ENCODE measurements at places on chromosomes 1 and 21.
A peak's percentile ranks its signal among the peaks of the same experiment; 100 is the strongest.

DNA sequence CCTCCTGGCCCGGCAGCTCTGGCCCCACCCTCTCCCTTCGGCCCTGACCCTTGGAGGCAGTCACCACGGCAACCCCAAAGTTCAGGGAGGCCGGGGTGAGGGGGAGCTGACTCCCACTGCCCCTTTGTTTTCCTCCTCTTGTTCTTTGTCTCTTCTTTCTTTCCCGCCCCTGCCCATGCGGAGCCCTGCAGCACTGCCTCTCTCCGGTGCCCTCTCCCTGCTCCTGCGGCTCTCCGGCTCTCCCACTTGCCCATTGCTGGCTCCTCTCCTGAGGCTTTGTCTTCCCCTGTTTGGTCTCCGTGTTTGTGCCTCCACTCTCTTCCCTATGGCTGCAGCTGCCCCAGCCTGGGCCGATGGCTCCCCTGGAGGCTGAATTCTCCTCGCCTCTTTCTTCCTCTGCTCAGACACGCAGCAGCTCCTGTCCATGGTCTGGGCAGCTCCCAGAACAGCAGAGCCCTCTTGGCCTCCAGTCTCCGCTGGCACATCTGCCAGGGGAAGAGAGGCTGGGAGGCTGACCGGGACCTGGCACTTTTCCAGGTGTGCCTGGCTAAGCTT, 5.8 kb downstream of the CELSR2 start:
- DNase-seq, result no peak

GRCh38 chr1:202599669-202600431, 110.4 kb downstream of the SYT2 start:
- no peak for DNase-seq

DNA sequence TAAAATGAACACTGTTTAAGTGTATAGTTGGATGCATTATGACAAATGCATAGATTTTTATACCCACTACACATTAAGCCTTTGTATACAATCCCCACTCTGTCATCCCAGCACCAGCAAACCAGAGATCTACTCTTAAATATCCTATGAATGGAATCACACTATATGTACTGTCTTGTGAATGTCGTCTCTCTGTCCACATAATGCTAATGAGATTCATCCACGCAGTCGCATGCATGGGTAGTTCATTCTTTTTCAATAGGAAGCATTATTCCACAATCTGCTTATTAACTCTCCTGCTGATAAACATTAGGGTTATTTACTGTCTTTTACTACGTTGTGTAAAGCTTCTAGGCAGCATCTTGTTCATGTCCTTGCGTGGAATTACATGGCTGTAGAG, 892.3 kb downstream of the LTN1 start:
- no peak for DNase-seq

DNA sequence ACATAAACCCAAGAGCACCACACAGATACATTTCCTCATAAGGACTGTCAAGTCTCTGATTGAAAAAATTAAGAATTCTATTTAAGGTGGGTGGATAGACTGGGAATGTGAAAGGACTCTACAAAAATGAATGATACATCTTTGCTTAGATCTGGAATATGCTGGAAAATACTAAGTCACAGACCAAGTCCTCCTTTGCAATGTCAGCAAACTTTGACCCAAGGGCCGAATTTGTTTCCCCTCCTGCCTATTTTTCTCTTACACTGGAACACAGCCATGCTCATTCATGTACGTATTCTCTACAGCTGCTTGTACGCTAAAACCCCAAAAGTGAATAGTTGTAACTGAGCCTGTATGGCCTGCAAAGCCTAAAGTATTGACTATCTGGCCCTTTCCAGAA, 180.7 kb downstream of the ADSS2 start:
- no peak for DNase-seq

DNA sequence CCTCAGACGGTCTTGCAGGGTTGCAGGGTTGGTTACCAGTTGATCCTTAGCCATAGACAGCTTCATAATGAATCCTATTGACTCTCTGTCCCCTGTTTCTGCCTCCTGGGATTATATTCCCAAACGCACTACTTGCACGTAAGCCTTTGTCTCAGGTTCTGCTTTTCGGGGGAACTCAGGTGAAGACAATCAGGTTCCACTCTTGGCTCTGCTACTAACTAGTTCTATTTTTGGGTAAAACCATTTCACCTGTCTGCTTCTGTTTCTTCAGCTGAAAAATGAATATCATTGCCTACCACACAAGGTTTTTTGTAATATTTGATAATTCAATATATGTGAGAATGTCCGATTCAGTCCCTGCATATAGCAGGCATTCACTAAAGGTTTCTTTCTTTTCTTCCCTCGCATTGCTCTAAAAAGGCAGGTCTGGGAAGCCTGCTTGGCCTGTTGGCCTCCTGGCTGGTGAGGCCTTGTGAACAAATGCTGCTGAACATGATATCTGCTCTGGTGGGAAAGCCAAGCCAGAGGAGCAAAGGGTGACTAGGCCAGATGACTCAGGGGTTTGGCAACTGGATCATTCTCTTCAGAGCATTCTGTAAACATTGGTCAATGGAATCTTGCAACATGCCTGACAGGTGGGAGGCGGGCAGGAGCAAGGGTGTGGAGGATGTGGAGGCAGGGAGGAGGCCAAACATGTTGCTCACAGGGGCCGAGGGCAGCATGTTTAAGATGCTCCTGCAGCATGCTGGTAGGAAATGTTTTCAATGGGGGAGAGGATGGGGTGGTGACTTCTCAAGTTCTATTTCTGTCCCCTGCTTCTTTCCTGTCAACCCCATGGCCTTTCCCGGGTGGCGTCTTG, 23.8 kb downstream of the IER5 start:
- DNase-seq, result no peak

- DNase-seq, result no peak
Measured at GRCh38 chr1:95366498-95366897, 132.5 kb downstream of the RWDD3 start.

DNA sequence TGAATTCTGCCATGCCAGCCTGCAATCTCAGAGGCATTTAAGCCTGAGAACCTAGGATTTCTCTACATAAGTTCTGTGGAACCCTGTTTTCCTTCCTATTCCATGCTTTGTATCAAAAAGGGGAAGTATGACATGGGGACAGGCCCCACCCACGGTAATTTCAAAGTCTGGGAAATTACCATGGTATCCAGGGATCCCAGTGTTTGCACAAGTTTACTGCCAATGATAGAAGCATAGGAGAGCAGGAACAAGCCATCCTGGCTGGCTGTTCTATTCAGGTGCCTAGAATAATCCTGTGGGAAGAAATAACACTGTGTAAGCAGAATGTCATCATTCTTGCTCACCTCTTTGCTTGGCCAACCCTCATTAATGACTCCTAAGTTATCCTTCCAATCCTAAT, 53.8 kb upstream of the ATP1B1 start:
- DNase-seq, result no peak

- no peak for DNase-seq
Measured at GRCh38 chr1:223231011-223231572, 88.0 kb upstream of the TLR5 start.

GRCh38 chr1:1406101-1406820, 832 bp downstream of the MRPL20 start:
- DNase-seq, result no peak

DNA sequence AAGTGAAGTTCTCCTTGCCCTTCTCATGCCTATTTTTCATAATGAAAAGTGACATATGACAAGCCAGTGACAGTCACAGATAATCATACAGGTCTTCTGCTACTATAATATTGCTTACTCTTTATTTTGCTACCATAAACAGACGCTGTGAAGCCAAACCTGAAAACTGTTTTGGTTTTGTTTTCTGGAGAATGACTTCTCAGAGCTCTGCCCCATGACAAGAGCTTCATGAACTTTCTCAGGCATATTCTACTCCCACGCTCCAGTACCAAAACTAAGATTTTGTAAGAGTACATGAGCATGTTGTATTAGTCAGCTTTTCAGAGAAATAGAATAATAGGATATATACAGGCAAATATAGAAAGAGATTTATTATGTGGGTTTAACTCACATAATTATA, 64.3 kb upstream of the VTCN1 start:
- DNase-seq, result no peak

DNA sequence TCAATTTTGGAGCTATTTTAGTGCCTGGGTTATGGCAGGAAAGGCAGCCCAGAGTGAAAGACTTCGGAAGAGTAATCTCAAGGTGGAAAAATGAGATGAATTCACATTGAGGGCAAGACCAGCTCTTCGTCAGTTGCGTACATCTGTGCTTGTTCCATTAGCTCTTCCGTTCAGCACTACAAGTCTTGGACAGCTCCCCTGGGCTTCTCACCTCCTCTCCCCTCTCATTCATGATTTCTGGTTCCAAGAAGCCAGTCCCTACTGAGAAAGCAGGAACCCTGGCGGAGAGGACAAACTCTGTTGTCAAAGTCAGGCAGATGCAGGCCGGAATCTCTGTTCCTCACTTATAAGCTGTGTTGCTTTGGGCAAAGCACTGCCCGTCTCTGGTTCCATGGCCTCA, 76.5 kb downstream of the ACTL8 start:
- DNase-seq, result no peak

GRCh38 chr1:52112489-52112888, 29.4 kb upstream of the ZFYVE9 start:
- DNase-seq, result no peak

GRCh38 chr1:29682171-29682918, 446.0 kb downstream of the PTPRU start:
- DNase-seq, result no peak

DNA sequence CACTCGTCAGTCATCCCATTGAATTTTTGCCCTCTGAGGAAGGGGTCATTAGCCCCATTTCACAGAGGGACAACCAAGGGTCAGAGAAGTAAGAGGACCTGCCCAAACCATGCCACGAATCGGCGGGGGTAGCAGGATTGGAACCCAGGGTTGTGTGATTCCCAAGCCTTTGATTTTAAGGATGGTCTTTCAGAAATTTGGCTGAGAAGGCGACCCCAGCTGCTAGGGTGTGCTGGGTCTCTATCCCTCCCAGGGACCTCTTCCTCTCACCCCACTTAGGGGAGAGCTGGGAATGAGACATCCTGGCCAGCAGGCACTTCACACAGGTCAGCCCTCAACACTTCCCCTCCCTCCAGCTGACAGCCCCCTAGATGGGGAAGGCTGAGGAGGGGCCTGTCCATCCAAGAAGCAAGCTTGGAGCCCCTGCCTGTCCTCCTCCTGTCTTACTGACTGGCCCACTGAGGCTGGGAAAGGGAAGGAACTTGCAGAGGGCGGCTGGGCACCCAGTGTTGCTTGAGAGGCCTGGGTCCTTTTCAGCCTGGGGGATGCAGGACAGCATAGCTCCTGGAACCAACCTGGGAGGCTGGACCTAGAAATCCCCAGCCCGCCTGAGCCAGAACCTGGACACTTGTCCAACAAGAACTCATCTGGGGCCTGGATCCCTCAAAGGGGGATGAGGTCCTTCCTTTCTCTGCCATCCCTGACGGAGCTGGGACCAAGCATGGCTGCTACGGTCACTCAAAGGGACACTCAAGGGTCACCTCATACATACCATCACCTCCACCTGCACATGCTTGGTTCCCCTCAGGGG, 1.7 kb downstream of the SDC3 start:
- no peak for DNase-seq

DNA sequence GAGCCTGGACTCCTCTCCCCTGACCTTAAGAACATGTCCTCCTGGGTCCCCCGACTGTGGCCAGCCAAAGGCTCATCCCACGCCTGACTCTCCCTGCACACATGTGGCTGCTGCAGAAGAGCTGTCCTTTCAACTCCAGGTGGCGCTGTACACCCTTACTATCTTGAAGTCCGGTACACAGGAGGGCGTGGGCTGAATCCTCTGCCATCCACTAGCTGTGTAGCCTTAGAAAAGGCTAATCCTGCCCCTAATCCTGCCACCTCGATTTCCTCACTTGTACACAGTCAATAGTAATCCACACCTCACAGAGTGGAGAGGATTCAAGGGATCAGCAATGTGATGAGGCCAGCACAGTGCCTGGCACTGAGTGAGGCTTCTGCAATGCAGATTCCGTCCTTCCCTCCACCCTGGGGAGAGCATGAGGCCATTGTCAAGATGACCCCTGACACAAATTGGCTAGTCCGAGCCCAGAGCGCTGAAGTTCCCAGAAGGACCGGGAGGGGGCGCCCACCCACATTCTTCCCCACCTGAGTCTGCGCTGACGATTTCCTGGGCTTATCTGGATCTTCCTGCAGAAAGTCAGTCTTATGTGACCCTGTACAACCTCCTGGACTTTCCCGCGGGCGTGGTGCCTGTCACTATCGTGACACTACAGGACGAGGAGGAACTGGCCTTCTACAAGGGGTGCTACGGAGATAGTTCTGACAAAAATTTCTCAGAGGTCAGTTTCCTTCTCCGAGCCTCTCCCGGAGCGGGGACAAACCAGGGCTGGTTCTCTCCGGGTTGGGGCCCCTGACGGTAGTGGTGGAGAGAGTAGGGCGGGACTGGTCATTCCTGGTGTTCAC, 47.1 kb upstream of the DMBX1 start:
- peak; percentile 63 for DNase-seq

DNA sequence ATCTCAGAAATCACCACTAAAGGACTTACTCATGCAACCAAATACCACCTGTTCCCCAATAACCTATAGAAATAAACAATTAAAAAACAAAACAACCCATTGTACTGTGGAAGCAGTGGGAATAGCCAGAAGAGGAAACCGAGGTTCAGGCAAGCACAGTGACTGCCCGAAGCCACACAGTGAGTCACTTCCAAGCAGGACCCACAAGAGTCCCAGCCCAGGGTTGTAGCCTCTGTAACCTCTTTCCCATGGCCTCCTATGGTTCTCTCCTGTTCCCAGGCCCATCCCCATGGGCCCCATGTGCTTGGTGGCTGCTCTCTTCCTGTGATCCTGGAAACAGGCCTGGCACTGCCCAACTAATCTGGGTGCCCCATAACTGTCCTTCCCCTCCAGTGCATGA, 29.0 kb upstream of the HTR1D start:
- DNase-seq, result no peak

DNA sequence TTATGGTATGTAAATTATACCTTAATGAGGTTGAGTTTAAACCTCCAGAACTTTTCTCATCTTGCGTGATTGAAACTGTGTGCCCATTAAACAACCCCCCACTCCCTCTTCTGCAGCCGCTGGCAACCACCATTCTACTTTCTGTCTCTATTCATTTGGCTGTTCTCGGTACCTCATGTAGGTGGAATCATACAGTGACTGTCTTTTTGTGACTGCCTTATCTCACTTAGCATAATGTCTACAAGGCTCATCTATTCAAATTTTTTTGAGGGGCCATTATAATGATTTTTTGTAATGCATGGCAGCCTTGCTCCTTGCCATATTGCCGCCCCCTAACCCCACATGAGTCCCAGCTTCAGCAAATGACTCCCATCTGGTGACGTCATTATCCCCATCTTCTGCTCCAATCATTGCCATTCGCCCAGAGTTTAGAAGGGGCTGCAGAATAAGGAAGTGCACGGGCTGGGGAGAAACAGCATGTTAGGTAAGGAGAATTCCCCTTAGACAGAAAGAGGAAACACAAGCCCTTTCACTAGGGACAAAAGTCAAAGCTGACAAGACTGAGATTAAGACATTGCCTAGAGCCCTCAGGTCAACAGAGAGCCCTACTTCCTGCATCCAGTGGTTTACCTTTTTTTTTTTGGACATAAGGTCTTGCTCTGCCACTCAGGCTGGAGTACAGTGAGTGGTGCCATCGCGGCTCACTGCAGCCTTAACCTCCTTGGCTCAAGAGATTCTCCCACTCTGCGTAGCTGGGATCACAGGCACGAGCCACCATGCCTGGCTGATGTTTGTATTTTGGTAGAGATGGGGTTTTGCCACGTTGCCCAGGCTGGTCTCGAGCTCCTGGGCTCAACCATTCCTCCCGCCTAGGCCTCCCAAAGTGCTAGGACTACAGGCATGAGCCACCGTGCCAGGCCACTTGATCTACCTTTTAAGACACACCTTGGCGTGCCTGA, 78.4 kb upstream of the ERRFI1 start:
- DNase-seq, result no peak
